Panc1 (cell line): ENCODE measurements at places on chromosomes 6 and 20. TPM values are rescaled to one million over a fixed set of nuclear protein-coding genes. Genes with fewer than 3 reads are reported as not detected.
A peak's percentile ranks its signal among the peaks of the same experiment; 100 is the strongest.

DNA sequence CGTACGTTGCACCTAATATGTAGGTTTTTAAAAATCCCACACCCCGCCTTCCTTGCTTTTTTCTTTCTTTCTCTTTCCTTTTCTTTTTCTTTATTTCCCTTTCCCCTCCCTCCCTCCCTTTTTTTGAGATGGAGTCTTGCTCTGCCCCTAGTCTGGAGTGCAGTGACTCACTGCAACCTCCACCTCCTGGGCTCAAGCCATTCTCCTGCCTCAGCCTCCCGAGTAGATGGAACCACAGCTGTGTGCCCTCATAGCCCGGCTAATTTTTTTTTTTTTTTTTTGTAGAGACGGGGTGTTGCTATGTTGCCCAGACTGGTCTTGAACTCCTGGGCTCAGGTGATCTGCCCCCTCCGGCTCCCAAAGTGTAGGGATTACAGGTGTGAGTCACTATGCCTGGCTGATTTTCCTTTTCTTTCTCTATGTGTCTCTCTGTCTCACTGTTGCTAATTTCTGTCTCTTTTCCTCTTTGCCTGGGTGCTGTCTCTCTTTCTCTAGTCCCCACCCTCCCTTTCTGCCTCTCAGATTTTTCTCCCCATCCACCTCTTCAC is 61.2 kb downstream of the SRC start:
- DNase-seq: no peak

- DNase-seq: peak; percentile 42
Measured at GRCh38 chr6:36914227-36914794, 28.6 kb downstream of the C6orf89 start.

DNA sequence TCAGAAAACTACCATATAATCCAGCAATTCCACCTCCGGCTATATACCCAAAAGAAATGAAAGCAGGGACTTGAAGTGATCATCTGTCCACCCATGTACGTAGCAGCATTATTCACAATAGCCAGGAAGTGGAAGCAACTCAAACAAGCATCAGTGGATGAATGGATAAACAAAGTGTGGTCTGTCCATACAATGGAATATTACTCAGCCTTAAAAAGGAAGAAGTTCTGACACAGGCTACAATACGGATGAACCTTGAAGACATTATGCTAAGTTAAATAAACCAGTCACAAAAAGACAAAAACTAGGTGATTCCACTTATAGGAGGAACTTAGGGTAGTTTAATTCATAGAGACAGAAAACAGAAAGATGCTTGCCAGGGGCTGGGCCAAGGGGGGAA is 76.5 kb downstream of the ATP9A start:
- DNase-seq: no peak

DNA sequence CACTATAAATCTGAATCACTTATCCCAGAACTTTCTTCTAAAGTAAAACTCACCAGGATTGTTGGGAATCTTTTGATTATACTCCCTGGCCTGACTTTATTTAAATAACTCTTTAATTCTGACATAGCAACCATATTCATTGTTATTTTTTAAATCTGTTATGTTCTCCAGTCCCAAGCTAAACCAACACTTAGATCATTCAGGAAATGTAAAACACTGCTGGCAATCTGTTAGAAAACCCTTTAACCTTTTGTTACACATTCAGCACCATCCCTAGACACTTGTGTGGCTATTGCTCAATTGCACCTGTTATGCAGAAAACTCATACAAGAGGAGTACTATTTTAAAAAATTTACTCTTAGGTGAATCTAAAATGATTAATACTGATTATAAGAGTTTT is 101.8 kb upstream of the NHSL1 start:
- DNase-seq: no peak

- no peak for DNase-seq
Measured at GRCh38 chr6:167000759-167001158, 1.6 kb downstream of the CEP43 start.

DNA sequence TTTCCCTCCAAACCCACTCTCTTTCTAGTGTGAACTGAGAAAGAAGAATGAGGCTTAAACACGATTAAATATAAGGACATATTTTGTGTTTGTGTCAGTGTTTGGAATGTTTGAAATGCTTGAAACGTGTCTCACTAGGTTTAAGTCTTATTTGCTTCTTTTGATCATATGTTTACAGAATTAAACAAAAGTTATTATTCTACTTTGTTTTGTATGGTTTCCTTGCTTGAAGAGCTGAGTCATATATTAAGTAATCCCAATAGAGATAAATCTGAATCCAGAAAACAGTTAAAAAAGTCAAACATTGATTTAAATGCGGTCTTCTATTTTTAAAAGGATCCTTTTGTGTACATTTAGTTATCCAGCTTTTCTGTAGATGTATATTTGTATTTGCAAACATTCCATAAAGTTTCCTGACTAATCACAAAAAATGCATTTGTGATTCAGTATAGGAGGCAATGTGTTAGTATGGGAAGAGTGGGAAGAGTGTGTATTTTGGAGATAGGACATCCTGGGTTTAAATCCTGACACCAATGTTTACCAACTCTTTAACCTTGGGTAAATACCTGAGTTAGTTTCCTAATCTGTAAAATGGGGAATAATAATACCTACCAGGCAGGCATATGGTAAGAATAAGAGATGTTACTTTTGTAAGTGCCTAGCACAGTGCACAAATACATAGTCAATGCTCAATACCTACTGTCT is 72.9 kb downstream of the TSBP1 start:
- peak; percentile 38 for DNase-seq

DNA sequence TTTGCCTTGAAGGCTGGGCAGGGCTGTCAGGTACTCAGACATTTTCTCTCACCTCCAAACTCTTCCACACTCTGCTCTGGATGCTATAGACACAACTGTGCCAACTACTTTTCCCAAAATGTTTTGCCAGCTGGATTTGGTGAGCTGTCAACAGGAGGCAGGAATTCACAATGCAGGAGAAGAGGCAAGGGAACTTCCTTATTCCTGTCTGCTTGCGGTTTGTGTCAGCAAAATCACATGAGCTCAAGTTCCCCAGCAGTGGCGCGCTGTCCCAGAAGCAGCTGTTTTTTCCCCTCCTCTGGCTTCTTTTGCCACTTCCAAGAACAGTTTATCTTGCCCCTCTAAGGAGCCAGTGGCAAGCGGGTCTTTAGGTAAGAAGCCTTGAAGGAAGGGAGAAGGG is 608.2 kb downstream of the PRKN start:
- no peak for DNase-seq

GRCh38 chr20:57522380-57523140 is 2.4 kb downstream of the CTCFL start:
- DNase-seq: no peak

DNA sequence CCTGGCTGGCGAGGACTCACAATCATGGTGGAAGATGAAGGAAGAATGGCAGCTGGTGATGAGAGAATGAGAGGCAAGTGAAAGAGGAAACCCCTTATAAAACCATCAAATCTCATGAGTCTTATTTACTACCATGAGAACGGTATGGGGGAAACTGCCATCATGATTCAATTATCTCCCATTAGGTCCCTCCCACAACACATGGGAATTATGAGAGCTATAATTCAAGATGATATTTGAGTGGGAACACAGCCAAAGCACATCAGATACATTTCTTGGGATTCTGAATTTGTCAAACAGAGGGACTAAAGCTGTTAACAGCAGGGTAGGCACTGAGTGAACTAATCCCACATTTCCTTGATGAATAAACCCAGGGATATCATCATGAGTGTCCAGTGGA is 116.2 kb upstream of the PLCB4 start:
- no peak for DNase-seq

DNA sequence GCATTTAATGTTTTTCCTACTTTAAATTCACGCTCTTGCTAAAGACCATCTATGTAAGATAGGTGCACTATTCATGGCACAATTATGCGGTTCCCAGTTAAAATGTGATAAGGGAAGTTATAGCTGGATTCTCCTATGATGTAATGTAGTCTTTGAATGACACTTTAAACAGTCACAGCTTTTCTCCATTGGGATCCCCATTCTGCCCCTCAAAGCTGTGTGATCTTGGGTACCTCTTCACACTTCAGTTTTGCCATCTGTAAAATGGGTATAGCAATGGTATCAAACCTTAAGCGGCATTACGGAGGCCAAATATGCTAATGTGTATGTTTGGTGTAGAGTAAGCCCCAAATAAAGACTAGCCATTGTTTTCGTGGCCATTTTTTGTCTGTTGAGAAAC is 64.7 kb upstream of the ZNF217 start:
- DNase-seq: no peak

- no peak for DNase-seq
Measured at GRCh38 chr20:16485401-16485800, 87.8 kb downstream of the KIF16B start.

DNA sequence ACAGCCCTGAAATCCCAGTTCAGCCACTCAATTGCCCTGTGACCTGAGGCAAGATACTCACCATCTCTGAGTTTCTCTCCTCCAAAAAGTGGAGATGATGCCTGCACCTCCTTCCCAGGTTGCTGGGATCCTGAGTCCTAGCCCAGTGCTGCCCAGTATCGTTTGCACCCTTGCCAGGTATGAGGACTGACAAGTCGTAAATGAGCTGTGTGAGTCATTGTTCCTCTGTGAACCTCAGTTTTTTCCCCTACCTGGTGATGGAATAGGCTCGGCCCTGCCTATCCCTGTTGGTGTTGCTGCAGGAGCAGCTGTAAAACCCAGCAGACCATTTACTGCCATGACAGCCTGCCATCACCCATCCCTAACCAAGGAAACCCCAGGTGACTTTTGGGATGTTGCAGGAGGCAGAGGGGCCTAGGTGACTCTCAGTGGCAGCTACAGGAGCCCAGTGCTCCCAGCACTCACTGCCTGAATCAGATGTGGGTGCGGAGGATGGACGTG is 229.3 kb downstream of the SYNDIG1 start:
- DNase-seq: no peak

DNA sequence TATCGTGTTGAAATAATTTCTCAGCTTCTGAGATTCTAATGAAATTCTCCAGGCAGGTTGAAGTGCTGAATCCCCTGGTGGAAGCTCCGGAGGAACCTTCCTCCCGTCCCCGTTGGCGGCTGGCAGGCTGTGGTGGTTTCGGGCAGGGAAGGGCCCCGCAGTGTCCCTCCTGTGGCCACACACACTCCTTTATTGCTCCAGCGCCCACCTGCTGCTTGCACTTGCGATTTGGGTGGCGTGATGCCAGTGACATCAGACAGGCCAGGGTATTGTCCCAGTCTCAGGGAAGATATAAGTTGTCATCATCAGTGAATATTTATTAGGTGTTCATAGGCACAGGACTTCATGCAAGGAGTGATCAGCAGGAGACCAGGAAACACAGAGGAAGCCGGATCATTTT is 530.4 kb downstream of the QKI start:
- no peak for DNase-seq

GRCh38 chr6:2477250-2477649 is 231.8 kb upstream of the GMDS start:
- no peak for DNase-seq

DNA sequence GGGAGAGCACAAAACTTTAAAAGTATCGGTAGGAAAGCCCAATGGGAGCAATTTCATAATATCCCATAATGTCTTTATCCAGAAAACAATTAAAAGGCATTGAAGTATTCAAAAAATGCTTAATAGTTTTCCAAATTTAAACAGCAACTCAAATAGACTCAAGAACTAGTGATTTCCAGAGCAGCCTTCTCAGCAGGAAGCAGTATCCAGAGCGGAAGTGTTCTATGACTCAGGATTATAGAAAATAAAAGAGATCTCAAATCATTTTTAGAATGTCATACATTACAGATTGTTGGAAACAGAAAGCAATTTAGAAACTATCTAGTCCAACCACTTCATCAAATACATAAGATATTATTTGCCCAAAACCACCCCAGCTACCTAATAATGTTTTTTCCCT is 79.3 kb downstream of the COL12A1 start:
- no peak for DNase-seq

- DNase-seq: no peak
Measured at GRCh38 chr6:116461932-116462885, 1.0 kb downstream of the CALHM6 start.

- DNase-seq: no peak
Measured at GRCh38 chr20:58864346-58864745, 11.8 kb downstream of the GNAS start.

GRCh38 chr6:5175635-5176034 is 85.1 kb downstream of the LYRM4 start:
- no peak for DNase-seq

DNA sequence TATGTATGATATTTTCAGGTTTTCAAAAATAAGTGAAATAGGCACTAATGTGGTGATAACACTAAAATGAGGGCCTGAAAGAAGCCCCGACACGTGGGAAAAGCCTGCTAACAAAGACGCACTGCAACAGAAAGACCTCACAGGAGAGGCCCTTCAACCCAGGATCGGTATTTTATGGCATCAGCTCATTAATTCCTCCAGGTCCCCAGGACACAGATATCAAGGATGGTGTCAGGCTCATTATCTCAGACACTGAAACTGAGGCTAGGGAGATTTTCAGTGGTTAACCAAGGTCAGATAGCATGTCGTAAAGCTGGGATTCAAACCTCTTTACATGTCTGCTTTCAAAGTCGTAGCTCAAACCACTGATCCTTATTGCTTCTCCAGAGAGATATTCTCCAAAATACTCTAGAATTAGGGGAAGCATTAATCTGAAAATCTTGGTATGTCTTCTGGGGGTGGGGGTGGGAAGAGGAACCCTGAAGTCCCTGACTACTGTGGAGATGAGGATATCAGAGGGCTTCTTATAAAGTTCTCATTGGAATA is 64.1 kb downstream of the PPP1R3G start:
- DNase-seq: no peak

DNA sequence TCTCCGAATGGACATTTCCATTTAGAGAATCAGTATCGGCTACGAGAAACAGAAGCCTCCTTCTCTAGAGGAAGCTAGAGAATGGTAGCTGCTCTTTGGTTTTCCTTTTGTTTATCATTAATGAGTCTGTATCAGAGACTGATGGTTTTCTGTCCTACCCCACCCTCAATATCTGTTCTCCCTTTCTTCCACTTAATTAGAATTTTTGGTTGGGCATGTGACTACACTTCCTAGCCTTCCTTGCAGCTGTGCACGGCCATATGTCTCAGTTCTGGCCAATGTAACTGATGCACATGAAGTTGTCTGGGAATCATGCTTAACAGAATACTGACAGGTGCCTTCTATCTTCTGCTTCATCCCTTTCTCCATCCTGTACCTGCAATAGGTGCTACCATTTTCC is 19.0 kb downstream of the RNF24 start:
- DNase-seq: no peak

DNA sequence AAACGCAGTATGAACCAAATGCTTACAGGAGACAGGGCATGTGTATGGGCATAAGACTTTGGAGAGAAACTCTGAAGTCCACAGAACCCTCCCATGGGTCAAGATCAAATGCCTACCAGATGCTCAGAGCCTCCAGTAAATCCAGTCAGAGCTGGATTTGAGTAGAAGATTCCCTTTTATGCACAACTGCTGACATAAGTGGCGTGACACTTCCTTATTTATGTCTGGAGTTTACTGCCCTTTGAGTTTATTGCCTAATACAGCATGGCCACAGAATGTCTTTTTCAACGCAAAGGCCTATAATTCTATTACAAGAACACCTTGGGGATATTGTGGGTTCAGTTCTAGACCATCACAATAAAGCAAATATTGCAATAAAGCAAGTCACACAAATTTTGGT is 220.0 kb upstream of the FOXQ1 start:
- DNase-seq: no peak

ZNF165 gene
- 4.2 TPM for total RNA-seq

PPP1R16B gene
- total RNA-seq: 0.92 TPM

TSPO2 gene
- total RNA-seq: not detected

ADGRB3 gene
- 0.10 TPM for total RNA-seq

PDYN gene
- not detected for total RNA-seq

MEP1A gene
- not detected for total RNA-seq

MLN gene
- not detected for total RNA-seq

DLK2 gene
- 19.1 TPM for total RNA-seq

MYBL2 gene
- 138 TPM for total RNA-seq

FAM209B gene
- not detected for total RNA-seq

EDN1 gene
- 15.1 TPM for total RNA-seq
